ENCODE measurements at places on chromosomes 5 and 9.

DNA sequence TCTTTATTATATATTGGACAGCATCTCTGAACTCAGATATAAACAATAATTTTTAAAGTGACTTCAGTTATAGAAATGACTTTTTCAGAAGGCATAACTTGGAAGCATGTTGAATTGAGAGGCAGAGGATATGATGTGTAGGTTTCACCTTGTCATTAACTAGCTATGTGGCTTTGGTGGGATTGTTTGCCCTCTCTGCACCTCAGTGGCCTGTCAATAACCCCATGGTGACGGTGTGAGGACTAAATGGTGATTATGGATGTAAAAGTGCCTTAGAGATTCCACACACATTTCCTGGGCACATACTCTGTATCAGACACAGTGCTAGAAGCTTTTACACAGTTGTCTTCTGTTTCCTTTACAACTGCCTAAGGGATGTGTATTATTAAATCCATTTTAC lies 234.9 kb upstream of the TRIM32 start:
- no peak for DNase-seq

- no peak for DNase-seq
These were observed 488.1 kb downstream of the IRX1 start for GRCh38 chr5:4083591-4084337.

- DNase-seq, result no peak
These were observed 60.8 kb downstream of the MTMR12 start for GRCh38 chr5:32251871-32252458.

GRCh38 chr9:89442501-89442978 lies 55.4 kb downstream of the SEMA4D start:
- DNase-seq, result no peak

GRCh38 chr5:43773478-43773844 lies 170.5 kb downstream of the NNT start:
- no peak for DNase-seq

GRCh38 chr9:2621722-2622460 lies at the start of gene VLDLR:
VLDLR (plus strand) TSS chr9:2621787; CDS start chr9:2622190, 403 bp downstream.
- peak; percentile 27 for DNase-seq

GRCh38 chr9:134944351-134944802 lies 26.7 kb upstream of the FCN1 start:
- DNase-seq, result no peak

DNA sequence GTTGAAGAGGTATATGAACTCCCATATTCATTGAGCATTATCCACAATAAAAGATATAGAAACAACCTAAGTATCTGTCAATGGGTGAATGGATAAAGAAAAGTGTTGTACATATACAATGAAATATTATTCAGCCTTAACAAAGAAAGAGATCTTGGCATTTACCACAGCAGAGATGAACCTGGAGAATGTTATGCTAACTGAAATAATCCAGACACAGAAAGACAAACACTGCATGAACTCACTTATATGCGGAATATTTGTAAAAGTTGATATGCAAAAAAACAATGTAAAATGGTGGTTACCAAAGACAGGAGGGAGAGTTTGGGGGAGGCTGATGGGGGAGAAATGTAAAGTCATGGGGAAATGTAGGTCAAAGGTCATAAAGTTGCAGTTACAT lies 278.7 kb downstream of the ZNF608 start:
- no peak for DNase-seq
